ENCODE measurements at places on chromosomes 3 and 15.
A peak's percentile ranks its signal among the peaks of the same experiment; 100 is the strongest.

DNA sequence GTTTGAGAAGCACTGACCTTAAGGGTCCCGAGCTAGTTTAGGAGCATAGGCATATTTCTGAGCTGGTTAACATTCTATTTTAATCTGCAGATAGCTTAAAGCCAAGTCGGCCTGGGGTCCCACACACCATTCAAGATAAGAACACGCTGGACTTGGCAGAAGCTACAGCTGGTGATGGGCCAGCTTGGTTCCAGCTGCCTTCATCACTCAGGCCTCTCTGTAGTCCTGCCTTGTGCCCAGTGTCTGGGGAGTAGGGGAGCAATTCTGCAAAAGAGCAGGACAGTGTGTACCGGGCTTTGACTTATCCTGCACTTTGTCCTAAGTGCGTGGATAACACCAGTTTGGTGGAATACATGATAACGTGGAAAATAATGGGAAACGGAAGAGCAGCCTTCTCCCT is 164.5 kb downstream of the MEGF11 start:
- DNase-seq: peak; percentile 53

- no peak for DNase-seq
Observed at GRCh38 chr15:56984681-56985481, 66.4 kb downstream of the TCF12 start.

DNA sequence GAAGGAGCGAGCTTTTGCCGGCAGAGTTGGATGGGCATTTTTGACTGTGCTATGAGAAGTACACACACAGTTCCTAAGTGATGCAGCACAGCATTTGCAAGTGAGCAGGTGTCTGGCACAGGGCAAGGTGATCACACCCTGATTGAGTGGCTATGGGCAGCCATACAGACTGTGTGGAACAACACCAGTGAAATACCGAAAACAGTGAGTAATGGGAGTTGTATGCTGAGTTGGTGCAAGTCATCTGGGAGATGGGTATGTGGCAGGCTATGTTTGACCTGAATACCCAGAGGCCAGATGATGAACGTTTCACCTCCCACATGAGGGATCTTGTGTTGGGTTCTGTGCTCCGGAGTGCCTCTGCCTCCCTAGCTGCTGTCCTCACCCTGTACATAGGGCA is 53.5 kb upstream of the TIPARP start:
- DNase-seq: no peak

- DNase-seq: no peak
Observed at GRCh38 chr15:65189102-65189740, 4.1 kb upstream of the CLPX start.

GRCh38 chr15:67925182-67925581 is 85.3 kb upstream of the RNU6-1 start:
- DNase-seq: no peak

- DNase-seq: no peak
Observed at GRCh38 chr15:73395671-73396070, 26.9 kb upstream of the HCN4 start.

DNA sequence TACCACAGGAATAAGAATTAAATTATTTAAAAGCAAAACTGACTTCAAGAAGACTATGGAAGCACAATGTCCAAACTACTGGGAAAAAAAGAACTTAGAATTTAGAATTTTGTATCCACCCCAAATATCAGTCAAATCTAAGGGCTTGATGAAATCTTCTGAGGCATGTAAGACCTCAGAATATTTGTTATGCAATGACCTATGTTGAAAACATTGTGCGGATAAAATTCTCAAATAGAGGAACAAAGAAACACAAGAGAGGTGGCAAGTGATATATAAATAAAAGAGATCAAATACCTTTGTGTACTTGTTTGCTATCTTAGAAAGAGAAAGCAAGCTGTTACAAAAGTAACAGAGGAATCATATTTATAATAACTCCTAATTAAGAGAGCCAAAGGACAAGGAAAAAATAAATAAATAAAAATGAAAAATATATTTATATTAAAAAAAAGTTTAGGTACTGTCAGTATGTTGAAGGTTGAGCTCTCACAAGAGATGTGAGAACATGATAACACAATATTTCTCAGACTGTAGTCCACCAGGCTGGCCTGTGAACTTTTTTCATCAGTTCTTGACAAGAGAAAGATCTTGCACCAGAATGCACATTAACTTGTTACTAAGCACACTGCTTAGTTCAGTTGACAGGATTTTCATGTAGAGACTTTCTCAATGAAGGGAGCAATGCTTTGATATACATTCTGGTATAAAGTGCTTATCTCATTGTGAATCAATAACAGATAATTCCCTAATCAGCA is 50.0 kb downstream of the CPA3 start:
- DNase-seq: no peak

DNA sequence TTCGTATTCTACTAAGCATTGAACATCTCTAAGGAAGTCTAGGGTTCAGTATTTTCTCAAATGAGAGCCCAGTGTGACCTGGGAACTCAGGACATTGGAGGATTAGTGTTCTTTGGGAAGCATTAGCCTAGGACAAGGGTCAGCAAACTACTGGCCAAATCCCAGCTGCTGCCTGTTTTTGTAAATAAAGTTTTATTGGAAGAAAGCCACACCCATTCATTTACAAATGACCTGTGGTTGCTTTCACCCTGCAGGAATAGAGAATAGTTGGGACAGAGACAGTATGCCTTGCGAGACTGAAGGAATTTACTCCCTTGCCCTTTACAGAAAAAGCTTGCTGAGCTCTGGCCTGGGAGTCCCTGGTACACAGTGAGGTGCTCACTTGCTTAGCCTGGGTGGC is 20.6 kb downstream of the SLC6A11 start:
- no peak for DNase-seq

DNA sequence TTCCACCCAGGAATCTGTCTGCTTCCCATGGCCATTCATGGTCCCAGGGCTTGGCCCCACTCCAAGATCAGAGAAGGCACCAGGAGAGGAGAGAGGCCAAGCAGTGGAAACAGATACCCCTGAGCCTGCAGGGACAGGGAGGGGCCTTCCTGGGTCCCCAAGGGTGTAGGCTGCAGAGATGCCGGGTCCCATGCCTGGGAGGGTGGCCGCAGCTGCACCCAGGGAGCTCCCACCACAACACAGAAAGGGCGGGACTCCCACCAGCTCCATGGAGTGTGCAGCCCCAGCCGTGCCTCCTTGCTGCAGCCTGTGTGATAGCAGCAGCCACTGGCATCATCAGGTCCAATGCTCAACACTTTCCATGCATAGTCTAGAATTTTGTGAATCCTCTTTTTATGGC is 331.5 kb downstream of the UACA start:
- DNase-seq: no peak

DNA sequence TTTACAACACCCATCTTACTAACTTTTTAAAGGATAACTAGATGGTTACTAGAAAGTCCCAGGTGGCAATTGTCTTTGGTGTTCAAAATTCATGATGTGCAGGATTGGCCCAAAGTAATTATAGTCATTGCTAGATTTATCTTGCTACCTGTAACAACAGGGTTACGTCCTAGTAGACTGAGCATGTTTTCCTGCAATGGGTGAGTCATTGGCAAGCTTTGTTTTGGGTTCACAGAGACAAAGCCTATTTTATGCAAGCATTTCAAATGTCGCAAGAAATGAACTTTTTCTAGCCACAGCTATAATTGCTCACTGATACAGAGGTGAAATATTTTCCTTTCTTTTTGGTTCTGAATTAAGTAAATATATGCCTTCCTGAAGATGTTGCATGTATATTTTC is 267.6 kb downstream of the AGBL1 start:
- no peak for DNase-seq

DNA sequence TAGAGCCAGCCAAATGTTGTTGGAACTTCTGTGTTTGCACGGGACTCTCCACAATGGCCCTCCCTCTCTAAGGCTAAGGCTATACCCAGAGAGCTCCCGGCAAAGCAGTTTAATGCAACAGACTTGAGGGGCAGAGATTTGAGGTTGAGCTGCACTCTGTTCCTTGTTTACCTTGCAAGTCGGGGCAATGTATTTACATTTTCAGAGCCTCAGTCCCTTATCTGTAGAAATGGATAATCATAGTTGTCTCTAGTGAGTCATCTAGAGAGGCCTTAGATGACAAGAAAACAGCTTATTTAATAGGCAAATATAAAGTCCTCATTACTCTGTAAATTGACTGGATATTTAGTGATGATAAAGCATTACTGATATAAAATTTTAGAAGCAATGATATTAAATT is 917.7 kb downstream of the MCTP2 start:
- no peak for DNase-seq

DNA sequence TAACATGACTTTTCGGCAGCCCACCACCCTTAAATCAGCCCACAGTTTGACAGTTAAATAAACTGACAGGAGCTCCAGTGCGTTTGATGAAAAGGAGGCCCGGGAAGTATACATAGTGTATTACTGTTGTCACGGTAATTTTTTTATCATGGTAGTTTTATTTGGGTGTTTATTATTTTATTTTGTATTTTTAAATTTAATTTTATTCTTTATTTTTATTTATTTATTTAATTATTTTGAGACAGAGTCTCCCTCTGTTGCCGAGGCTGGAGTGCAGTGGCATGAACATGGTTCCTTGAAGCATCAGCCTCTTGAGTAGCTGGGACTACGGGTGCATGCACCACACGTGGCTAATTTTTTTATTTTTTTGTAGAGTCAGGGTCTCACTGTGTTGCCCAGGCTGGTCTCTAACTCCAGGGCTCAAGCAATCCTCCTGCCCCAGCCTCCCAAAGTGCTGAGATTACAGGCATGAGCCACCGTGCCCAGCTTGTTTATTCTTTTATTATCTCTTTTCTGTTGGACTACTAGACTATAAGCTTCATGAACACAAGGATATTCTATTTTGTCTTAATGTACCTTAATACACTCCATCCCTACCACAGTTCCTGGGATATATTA is 65.3 kb downstream of the LRCH3 start:
- no peak for DNase-seq

- no peak for DNase-seq
Observed at GRCh38 chr3:50519471-50520089, 16.1 kb upstream of the CACNA2D2 start.
